ENCODE measurements at places on chromosomes 1 and 21.

GRCh38 chr1:20168564-20169491 lies 17.1 kb upstream of the UBXN10 start:
- DNase-seq: no peak

GRCh38 chr1:10185759-10186158 lies 24.6 kb upstream of the KIF1B start:
- DNase-seq: no peak

- no peak for DNase-seq
These were observed 12.7 kb downstream of the SLC25A33 start for GRCh38 chr1:9551984-9552383.

- no peak for DNase-seq
These were observed 2.7 kb upstream of the STX12 start for GRCh38 chr1:27770293-27770830.

DNA sequence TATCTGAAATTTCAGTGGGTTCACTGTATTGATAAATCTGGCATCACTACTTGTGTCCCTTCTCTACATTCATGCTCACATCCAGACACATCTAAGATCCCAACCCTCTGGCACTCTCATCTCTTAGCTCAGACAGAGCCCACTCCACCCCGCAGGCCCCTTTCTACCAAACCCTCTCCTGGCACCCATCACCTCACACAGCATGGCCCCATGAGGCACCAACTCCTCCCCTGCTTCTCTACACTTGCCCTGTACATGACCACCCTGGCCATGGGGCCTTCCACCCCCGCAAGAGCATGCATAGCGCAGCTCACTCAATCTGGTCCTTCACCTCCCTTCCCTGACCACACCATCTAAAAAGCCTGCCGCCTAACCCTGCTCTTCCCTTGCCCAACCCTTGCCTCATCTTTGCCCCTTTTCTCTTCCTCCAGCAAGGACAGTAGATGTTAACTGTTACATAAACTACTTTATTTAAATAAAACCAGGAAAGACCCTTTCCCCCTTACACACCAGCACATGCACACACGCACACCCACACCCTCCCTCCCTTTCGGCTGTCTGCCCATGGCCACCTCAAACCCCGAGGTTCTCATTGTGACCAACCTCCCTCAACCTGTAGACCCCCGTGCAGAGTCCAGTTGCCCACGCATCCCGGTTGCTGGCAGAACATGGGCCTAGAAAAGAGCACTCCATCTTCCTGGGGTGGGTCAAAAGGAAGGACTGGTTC lies 15.6 kb downstream of the SH3BP5L start:
- no peak for DNase-seq

- DNase-seq: no peak
These were observed 542 bp downstream of the EIF2B3 start for GRCh38 chr1:44985747-44986359.

- DNase-seq: no peak
These were observed 20.3 kb upstream of the SLC26A9 start for GRCh38 chr1:205963352-205964155.

DNA sequence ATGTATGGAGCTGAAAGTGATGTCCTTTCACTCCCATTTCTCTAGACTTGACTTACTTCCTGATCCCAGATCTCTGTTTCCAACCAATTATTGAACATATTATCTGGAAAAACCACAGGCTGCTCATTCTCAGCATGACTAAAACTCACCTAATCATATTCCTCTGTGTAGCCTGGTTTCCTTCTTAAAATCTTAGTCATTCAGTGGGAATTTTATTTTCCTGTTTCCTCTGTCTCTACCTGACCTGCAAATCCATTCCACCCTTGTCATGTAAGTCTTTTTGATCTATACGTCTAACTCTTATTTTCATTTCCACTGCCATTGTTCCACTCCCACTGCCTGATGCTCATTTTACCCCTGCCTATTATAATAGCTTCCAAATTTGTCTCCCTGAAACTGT lies 67.9 kb upstream of the APOBEC4 start:
- no peak for DNase-seq

- no peak for DNase-seq
These were observed 36.3 kb downstream of the SMYD2 start for GRCh38 chr1:214317300-214317699.

GRCh38 chr21:28875078-28875477 lies 117.6 kb downstream of the LTN1 start:
- DNase-seq: no peak

DNA sequence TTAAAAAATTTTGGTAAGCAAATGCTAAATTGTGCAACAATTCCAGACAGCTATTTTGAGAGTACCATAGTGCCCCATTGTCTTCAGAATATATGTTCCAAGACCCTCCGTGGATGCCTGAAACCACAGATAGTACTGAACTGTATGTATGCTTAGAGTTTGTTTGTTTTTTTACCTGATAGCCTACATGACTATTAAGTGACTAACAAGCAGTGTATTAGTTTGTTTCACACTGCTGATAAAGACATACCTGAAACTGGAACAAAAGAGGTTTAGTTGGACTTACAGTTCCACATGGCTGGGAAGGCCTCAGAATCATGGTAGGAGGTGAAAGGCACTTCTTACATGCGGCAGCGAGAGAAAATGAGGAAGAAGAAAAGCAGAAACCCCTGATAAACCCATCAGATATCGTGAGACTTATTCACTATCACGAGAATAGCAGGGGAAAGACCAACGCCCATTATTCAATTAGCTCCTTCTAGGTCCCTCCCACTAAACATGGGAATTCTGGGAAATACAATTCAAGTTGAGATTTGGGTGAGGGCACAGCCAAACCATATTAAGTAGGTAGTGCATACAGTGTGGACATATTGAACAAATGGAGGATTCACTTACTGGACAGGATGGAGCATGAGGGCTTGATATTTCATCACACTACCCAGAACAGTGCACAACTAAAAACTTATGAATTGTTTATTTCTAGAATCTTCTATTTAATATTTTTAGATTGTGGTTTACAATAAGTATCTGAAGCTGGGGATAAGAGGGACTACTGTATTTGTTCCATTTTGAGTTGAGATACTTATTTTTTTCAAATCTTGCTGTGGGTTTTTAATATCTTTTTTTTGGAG lies 78.5 kb downstream of the LHX9 start:
- DNase-seq: no peak

- DNase-seq: no peak
These were observed 24.2 kb downstream of the SNRNP40 start for GRCh38 chr1:31272369-31272768.

- no peak for DNase-seq
These were observed 112.1 kb downstream of the TNFSF18 start for GRCh38 chr1:172938681-172939080.

DNA sequence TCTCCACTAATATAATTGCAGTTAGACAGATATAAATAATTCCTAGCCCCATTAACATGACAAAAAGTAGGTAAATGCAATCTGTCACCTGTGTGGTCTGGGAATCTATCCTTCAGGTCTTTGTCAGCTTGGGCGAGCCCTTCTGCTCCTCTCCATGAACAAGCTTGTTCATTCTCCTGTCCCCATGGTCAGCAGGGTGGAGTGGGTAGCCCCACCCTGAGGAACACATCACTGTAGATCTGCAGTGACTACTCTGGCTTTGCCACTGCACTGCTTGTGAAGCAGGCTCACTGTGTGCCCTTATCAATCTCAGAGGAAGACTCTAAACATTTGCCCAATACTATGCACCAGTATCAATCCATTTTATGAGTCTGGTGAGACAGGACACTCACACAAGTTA lies 279.0 kb downstream of the MATN1 start:
- no peak for DNase-seq

GRCh38 chr21:45736042-45736689 lies 92.6 kb downstream of the PCBP3 start:
- DNase-seq: no peak

DNA sequence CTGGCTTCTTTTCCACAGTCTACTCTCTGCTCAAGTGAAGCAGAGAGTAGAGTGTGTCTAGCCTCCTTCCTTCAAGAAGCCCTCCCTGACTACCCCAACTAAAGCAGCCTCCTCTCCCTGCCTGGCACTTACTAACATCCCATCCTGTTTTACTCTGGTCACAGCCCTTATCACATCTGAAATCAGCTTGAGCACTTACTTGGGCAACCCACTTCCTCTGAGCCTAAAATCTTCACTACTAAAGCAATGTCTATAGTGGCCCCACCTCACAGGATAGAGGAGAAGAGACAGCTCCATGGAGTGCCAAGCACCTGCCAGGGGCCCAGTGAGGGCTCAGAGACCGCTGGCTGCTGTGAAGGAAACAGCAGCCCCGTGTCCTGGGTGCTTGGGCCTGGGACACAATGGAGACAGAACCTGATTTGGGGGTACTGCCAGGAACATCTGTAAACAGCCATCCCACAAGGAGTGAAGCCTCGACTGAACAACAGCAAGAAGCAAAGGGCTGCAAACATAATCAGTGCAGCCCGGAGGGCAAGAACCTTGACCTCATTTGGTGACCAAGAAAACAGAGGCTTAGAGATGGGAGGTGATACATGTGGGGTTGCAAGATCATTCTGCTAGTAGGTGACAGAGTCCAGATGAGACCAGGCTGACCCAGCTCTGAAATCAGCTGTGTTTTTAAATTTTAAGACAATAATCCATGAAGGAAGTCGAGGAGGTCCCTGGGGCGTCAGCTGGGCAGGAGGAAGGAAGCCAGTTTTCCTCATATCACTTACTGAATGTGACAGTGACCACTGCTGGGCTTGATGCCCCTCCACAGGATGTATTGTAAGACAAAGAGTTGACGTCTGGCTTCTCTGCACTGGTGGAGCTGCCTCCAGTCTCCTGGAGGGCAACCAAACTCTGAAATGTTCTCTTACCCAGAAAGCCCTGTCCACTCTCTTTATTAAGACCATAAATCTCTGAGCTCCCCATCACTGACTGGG lies 710.6 kb downstream of the MATN1 start:
- no peak for DNase-seq

- DNase-seq: no peak
These were observed 17.2 kb upstream of the ZBTB8B start for GRCh38 chr1:32447469-32448185.

DNA sequence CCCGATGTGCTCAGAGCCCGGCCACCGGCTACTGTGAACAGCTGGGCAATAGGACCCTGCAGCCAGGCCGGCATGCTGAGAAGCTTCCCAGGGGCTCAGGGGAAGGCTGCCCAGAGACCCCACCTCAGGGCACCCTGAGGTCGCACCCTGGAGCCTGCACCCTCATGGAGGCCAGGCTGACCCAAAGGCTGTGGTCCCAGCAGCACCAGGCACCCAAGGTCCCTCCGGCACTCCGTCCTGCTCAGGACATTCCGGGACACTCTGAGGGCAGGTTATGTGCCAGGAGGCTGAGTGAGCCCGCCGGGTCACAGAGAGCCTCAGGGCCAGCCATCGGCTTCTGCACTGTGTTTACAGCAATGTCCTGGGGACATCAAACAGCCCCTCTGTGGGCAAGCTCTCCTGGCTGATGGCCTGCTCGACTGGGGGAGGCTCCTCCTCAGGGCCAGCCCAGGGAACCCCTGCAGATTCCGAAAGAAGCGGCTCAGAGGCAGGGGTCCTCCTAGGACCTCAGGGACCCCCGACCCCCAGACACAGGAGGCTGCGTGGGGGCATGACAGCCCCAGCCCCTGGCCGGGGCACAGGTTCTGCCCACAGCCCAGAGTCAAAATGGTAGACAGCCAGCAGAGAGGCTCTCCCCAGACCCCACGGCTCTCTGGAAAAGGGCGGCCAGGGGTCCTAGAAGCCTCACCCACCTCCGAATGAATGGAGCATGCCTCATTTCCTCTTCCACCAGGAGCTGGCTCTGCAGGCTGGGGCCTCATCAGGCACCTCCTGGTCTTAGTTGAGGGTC lies 8.2 kb downstream of the SLC19A1 start:
- no peak for DNase-seq

DNA sequence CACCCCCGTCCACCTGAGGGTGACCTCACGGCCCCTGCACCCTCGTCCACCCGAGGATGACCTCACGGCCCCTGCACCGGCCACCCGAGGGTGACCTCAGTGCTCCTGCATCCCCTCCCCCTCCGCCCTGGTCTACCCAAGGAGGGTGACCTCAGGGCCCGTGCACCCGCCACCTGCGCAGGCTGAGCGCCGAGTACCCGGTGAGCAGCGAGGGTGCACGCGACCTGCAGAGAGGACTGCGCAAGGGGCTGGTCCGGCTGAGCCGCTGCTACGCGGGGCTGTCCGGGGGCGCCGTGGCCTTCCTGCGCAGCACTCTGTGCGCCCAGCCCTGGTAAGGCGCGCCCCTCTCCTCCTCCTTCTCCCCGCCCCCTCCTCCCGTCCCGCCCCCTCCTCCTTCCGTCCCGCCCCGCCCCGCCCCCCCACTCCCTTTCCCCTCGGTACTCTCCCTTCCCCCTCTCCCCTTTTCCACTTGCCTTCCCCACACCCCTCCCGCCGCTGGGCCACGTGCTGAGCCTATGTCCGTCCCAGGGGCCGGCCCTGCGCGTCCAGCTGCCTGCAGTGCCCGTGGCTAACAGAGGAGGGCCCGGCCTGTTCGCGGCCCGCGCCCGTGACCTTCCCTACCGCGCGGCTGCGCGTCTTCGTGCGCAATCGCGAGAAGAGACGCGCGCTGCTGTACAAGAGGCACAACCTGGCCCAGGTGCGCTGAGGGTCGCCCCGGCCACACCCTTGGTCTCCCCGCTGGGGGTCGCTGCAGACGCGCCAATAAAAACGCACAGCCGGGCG lies 28.4 kb downstream of the TRIM11 start:
- peak; percentile 53 for DNase-seq

- DNase-seq: no peak
These were observed 725.4 kb upstream of the RGS18 start for GRCh38 chr1:191432817-191433216.

DNA sequence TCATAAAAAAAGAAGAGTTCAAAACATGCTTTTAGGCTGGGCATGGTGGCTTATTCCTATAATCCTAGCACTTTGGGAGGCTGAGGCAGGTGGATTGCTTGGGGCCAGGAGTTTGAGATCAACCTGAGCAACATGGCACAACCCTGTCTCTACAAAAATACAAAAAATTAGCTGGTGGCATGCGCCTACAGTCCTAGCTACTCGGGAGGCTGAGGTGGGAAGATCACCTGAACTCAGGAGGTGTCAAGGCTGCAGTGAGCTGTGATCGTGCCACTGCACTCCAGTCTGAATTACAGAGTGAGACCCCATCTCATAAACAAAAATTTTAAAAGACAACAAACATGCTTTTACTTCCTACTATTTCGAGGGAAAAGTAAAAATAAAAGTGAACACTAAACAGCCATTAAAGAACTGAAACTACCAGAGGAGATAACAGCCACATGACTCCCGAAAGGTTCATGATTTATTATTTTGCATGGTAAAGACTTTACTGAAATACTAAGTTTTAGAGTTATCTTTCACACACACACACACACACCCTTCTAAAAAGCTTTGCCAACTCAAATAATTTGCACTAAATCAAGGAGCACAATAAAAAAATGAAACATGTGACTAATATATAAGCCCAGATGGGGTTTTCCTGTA lies 48.1 kb downstream of the USP1 start:
- no peak for DNase-seq

DNA sequence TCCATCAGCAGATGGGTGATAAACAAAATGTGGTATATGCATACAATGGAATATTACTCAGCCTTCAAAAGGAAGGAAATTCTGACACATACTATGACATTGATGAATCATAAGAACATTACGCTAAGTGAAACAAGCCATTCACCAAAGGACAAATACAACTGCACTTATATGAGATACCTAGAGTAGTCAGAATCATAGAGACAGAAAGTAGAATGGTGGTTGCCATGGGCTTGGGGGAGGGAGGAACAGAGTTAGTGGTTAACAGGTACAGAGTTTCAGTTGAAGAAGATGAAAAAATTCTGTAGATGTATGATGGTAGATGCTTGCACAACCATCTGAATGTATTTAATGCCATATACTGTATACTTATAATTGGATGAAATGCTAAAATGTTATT lies 39.1 kb upstream of the KCNK2 start:
- no peak for DNase-seq

Data from NCI-H1694 treated with DMSO at 0.1 percent for 48 hours (cell line).